ENCODE measurements at places on chromosomes 12 and 14.
A peak's percentile ranks its signal among the peaks of the same experiment; 100 is the strongest.

- no peak for DNase-seq
These were observed 6.0 kb downstream of the CCDC85C start for GRCh38 chr14:99597911-99598600.

DNA sequence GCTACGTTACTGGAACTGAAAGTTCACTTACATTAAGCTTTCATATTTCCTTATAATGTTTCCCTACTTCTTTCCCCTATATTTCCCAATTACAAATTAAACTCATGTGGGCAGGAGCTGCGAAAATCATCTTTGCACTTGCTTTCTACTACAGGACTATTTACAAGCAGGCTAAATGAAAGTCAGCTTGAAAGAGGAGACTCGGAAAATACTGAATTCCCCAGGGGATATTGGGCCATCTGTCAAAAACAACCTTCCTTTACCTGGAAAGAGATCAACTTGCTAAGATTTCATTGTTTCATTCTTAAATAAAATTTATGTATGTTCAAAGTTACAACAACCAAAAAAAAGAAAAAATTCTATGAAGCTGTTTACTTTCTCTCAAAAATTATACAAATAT lies 92.8 kb upstream of the BBS10 start:
- DNase-seq, result no peak

GRCh38 chr12:52019113-52019770 lies 12.5 kb downstream of the TAMALIN start:
- DNase-seq, result peak; percentile 69

DNA sequence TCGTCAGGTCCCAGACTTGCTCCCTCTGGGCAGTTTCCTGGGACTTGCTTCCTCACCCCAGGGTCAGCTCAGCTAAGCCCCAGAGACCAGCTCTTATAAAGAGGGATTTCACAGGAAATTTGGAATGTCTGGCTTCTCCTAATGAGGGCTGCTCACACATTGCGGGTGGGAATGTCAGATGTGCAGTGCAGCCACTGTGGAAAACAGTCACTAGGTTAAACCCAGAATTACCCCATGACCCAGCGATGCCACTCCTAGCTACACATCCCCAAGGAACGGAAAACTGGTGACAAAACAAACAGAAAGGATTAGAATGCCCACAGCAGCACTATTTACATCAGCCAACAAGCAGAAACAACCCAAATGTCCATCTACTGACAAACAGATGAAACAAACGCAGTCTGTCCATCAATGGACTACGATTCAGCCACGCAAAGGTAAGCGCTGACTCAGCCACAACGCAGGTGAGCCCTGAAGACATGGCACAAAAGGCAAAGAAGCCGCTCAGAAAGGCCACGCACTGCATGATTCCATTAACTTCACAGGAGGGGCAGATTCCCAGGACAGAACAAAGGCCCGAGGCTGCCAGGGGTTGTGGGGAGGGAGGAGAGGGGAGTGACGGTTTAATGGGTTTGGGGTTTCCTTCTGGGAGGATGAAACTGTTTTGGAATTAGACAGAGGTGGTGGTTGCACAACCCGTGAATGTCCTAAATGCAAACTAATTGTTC lies 63.0 kb downstream of the NCOR2 start:
- no peak for DNase-seq

DNA sequence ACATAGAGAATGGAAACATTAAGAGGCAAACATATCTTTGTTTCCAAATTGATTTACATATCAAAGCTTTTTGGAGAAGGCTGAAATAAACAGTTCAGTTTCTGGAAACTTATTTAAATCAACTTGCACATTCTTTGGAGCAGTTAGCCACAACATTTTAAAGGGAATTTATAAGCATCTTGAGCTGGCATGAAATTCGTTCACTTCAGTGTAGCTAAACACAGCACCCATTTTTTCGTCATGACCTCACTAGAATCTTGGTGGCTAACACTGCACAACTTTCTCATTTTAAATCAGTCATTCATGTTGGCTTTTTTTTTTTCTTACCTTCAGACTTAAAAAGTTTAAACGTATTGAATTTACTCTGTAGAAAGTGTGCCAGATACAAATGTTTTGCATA lies 1139.9 kb upstream of the FLRT2 start:
- no peak for DNase-seq

DNA sequence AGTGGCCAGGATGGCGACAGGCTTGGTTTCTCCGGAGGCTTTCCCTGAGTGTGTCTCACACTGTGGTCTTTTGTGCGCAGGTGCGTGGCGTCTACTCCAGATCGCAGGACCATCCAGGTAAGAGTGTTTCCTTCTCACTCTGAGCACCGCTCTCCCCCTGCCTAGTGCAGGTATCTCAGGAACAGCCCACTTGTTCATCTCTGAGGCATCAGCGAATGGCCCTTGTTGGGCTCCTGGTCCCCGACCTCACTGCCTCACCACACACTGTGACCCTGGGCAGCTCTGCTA lies 781 bp downstream of the ADGRD1 start:
- no peak for DNase-seq

GRCh38 chr14:63436286-63437098 lies 106.7 kb downstream of the PPP2R5E start:
- no peak for DNase-seq

DNA sequence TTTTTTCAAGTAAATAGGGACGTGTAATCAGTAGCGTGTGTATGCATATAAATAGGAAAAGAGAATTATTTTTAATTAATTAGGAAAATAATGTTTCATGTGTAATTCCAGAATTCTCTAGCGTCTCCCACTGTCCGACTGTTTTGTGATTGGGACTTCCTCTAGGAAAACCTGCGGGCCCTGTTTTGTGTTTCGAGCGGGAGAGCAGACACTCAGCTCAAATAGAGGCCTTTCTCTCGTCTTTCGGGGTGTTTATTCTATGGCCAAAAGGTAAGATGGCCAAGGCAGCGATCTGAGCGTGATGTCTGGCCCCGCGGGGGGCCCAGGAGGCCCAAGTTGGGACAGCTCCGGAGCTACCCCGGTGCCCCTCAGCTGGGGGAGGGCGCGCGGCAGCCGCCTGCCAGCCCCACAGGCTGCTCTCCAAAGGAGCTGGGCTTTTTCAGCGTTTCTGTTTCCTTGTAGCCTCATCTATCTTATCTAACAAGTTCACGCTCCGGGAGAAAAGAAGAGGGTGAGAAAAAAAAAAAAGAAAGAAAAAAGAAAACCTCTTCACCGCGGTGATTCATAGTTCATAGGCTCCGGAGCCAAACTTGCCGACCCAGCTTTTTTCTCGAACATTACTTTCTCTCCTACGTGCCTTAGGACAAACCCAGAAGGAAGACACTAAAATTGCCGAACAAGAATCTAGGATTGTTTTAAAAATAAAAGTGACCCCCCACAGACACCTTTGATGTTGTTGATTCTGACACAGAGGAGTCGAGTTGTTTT lies 7.5 kb upstream of the FOXG1 start:
- DNase-seq, result no peak

DNA sequence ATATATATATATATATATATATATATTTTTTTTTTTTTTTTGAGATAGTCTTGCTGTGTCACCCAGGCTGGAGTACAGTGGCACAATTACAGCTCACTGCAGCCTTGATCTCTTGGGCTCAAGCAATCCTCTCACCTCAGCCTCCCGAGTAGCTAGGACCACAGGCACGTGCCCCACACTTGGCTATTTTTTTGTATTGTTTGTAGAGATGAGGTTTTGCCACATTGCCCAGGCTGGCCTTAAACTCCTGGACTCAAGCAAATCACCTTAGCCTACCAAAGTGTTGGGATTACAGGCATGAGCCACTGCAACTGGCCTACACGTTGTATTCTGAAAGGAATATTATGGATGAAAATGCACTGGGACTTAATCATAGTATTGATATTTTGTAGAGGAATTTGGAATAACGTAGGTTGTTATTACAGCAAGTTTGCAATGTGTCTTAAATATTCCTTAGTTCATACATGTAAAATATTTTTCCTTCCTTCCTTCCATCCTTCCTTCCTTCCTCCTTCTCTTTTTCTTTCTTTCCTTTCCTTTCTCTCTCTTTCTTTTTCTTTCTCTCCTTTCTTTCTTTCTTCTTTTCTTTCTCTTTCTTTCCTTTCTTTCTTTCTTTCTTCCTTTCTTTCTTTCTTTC lies 862 bp downstream of the KLRB1 start:
- no peak for DNase-seq

DNA sequence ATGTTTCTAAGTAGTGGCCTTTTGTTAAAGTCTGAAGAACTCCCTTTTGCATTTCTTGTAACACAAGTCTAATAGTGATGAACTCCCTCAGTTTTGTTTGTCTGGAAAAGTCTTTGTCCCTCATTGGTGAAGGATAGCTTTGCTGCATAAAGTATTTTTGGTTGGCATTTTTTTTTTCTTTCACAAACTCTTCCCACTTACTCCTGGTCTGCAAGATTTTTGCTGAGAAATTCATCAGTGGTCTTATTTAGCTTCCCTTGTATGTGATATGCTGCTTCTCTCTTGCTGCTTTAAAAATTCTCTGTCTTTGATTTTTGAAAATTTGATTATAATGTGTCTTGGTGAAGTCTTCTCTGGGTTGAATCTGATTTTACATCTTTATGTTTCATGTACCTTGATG lies 22.7 kb downstream of the TRMT5 start:
- DNase-seq, result no peak

GRCh38 chr12:2101359-2101758 lies 48.6 kb downstream of the CACNA1C start:
- no peak for DNase-seq

DNA sequence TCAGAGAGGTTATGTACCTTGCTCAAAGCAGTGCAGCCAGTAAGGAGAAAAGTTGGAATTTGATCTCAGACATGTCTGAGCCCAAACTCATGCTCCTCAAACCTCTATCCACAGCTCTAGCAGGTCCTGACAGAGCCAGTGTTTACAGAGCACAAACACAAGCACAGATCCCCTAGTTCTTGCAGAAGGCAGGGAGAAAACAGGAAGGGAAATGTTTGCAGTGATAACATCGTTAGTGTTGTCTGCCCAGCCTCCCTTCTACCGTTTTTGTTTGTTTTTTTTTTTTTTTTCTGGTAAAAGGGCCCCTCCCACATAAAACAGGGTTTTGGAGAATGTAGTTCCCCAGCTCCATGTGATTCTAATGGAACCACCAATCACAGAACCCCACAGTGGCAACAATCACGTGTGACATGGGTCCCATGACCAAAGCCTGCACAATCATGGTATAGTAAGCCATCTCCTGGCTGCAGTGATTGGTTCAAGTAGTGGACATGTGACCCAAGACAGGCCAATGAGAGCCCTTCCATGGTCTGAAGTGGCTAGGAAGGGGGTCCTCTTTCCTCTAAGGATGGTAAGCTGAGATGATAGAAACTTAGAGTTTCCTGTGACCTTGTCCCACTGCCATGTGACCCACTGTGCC lies 513.4 kb downstream of the MED13L start:
- DNase-seq, result no peak

GRCh38 chr12:5577741-5578140 lies 145.8 kb downstream of the NTF3 start:
- DNase-seq, result no peak

GRCh38 chr12:64678248-64678647 lies 68.0 kb downstream of the RASSF3 start:
- no peak for DNase-seq

GRCh38 chr14:58637391-58638230 lies at the start of gene DACT1:
Gene DACT1, plus strand, starts transcription at chr14:58637962. Its CDS starts 241 bp downstream, at chr14:58638203.
- DNase-seq, result peak; percentile 43

GRCh38 chr14:32480337-32480736 lies 151.2 kb downstream of the AKAP6 start:
- no peak for DNase-seq

GRCh38 chr12:99695050-99695449 lies 47.5 kb downstream of the GARIN6 start:
- DNase-seq, result no peak

GRCh38 chr14:30193101-30193500 lies 265.5 kb upstream of the PRKD1 start:
- DNase-seq, result no peak

- DNase-seq, result no peak
These were observed 38.4 kb upstream of the MANSC4 start for GRCh38 chr12:27818401-27818918.

DNA sequence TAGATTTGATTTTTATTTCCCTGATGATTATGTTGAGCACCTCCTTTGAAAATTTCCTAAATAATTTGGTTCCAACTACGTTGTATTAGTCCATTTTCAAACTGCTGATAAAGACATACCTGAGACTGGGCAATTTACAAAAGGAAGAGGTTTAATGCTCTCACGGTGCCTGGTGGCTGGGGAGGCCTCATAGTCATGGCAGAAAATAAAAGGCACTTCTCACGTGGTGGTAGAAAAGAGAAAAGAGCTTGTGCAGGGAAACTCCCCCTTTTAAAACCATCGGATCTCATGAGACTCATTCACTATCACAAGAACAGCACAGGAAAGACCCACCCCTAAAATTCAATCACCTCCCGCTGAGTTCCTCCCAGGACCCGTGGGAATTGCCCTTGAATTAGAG lies 372.3 kb downstream of the RPL10L start:
- no peak for DNase-seq

DNA sequence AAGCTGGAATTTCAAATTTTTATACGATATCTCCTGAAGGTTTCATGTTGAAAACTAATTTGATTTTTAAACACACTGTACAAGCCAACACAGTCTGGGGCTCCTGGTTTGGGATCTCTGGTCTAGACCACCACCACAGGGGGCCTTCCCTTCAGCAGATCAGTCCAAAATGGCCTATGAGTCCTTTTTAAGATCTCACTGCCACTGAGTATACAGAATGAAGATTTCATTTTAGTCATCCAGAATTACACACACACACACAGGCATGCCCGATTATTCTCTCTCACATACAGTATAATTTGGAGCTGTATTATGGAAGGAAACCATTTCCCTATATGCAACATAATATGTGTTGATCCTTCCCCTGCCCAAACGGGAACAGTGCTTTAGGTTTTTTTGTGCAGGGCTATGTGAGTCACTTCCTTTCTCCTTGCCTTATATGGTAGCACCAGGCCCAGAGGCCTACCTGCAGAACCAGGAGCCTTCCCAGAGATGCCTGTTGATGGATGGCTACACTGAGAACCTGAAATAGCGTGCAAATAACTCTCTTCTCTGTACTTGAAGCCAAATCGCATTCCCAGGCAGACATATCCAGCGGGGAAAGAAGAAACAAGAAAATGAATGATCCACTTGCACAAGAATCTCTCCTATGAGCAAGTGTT lies 28.1 kb upstream of the WNK1 start:
- DNase-seq, result no peak

DNA sequence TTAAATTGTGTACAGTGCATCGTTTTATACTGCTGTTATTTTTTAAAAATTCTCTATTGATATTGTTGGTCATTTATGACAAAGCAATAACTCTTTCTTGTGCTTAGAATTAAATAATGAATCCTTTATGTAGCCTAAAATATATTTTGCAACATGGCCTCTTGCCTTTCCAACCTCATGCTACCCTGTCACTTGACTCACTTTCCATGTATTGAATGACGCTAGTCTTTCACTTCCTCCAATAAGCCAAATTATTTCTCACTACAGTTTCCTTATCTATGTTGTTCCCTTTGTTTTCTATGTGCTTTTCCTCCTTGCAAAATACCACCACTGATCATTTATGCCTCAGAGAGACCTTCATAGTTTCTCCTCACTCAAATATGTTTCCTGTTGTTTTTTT lies 16.3 kb upstream of the EPYC start:
- no peak for DNase-seq

DNA sequence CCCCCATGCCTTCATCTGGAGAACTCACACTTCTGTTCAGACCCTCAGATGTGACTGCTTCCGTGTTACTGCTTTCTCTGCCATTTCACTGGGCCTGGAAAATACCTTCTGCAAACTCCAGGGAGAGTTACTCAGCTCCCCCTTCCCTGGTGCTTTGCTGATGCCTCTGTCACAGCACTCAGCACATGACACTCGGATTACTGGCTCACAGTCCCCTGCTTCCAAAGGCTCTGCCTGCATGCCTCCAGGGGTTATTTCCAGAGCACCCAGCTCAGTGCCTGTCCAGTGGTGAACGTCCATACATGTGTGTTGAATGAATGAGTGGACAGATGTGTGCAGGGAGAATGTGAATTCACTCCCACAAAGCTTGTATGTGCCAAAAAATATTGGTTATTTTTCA lies 237.2 kb upstream of the FKBP4 start:
- DNase-seq, result no peak
